ENCODE measurements at places on chromosomes 12 and 14. TPM values are rescaled to one million over a fixed set of nuclear protein-coding genes. Genes with fewer than 3 reads are reported as not detected.

Gene MAPK1IP1L
- 20.4 TPM for total RNA-seq

DNA sequence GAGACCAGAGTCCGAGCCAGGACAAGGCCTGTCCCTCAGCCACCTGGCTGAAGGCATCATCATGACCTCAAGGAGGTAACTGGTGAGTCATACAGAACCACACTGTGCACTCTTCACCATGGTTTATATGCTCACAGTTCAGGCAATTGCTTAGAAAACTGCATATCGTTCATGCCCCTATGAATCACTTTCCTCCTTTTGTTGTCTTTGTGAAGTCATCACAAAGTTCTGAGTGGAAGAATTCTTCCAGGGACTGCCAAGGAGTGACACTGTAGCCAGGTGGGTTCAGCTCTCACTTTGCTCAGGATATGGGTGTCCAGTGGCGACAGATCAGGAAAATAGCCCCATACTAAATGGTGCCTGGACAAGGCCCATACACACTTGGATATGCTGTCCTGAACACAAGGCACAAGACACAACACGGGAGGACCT lies 92.5 kb downstream of the DPF3 start:
- DNase-seq: peak; percentile 56

Gene PPP1R12A
- total RNA-seq: 93.8 TPM

- DNase-seq: no peak
Measured at GRCh38 chr12:1279050-1279449, 288.0 kb downstream of the ERC1 start.

DNA sequence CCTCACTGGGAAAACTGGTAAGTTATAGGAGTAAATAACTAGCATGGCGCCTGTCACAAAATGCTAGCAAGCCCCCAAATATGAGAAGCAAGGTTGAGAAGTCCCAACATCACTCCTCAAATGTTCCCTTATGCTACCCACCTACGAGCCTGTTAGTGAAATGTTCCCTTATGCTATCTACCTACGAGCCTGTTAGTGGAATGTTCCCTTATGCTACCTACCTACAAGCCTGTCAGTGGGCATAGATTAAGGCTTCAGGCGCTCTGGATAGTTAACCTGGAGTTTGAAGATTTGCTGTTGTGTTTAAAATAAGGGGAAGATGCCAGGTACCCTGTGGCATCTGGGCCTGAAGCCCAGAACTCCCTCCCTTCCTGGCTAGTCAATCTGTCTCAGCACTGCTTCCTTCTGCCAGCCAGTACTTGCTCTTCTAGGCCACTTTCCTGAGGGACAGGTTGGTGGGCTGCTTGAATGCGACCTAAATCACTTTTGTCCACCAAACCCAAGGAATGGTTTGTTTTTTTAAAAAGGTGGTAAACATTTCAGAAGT lies 67.1 kb upstream of the SINHCAF start:
- DNase-seq: no peak

Gene DEGS2
- not detected for total RNA-seq

DNA sequence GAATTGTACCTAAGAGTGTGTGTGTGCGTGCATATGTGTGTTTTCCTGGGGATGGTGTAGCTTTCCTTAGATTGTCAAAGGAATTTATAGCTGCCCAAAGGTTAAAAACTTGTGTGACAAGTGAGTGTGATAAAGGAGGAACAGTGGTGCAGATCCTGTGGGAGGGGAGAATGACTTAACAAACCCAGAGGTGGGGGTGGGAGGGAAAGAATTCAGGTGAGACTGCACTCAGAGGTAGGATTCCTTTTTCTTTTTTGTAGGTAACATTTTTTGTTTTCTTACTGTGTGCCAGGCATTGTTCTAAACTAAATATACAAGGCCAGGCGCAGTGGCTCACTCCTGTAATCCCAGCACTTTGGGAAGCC lies 45.3 kb upstream of the SINHCAF start:
- DNase-seq: no peak

Gene ULK1
- 2.9 TPM for total RNA-seq

Gene TAS2R42
- total RNA-seq: not detected

GRCh38 chr14:95256776-95257060 lies 63.0 kb downstream of the CLMN start:
- no peak for DNase-seq

DNA sequence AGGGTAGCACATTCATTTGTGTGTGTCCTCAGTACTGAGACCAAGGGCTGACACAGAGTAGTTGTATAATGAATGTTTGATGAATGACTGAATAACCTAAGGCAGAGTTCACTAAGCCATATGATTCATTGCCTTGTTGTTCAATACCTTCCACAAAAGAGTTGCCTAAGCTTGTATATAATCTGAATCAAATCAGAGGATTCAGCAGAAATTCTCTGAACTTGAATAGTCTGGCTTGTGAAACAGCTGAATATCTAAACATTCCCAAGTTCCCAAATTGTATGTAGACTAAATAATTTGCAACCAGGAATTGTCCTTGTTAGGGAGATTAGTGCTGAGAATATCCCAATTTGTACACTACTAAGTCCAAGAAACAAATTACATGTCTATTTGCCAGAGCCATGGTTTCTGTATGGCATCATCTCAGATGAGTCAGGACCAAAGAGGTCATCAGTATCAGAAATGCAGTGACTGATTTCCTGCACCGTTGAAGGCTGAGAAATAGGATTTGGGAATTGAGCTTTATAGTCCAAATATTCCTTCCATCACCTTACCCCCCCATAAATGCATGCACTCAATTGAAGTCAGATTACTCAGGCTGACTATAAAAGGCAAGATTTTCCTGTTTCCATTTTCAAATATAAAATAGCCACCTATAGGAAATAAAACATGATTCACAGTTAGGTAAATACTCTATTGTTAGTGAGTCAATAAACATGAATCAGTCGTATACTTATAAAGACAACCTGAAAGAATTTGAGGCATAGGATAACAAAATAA lies 168.7 kb downstream of the PHLDA1 start:
- peak; percentile 64 for DNase-seq

DNA sequence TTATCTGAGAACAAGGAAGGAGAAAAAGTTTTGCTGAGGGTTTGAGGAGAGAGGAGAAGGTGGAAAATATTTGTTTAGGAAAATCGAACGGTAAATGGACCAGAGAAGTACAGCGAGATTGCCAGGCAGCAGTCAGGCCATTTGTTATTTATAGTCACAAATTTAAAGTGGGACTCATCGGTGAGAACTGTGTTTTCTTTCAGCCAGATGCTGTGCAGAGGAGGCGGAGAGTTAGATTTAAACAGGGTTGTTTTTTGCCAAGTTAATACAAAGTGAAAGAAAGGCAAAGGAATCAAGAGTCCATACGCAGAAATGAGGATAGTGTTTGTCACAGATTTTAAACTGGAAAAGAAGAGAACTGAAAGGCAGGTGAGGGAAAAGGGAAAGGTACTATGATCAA lies 200.6 kb upstream of the CNOT2 start:
- no peak for DNase-seq

Gene RPGRIP1
- not detected for total RNA-seq

DNA sequence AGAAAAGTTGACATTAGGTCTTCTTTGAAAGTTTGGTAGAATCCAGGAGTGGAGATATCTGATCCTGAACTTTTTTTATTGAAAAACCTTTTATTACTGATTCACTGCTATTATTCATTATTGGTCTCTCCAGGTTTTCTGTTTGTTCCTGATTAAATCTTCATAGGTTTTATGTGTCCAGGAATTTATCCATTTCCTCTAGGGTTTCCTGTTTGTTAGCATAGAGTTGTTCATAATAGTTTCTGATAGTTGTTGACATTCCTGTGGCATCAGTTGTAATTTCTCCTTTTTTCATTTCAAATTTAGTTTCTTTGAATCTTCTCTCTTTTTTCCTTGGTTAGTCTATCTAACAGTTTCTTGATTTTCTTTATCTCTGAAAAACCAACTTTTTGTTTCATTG lies 370.3 kb downstream of the SLC6A15 start:
- no peak for DNase-seq

Gene SLC7A8
- not detected for total RNA-seq

DNA sequence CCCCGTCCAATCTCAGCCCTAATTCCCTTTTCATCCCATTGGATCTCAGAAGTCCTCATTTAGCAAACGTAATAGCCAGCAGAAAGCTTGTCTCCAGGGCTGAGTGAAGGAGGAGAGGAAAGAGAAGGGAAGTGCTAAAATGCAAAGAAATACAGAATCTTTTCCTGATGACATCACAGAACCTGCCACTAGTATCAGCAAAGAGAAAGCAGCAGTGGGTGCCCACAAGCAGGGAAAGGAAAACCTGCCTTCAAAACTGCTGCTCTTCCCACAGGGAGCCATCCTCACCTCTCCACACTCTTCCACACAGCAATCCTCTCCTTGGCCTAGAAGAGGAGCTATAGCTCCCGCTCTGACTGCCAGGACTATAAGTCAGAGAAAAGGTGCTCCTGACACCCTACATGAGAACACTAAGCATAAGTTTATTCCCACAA lies 11.3 kb downstream of the MED13L start:
- DNase-seq: no peak

Gene ALDH1L2
- total RNA-seq: 0.25 TPM

Gene GLT1D1
- total RNA-seq: not detected

- no peak for DNase-seq
Measured at GRCh38 chr12:10094646-10095395, 4.0 kb downstream of the CLEC1A start.

Gene KRT7
- 16.1 TPM for total RNA-seq

GRCh38 chr12:5195244-5195643 lies 151.6 kb downstream of the KCNA5 start:
- no peak for DNase-seq

Gene SLCO1B3
- not detected for total RNA-seq

DNA sequence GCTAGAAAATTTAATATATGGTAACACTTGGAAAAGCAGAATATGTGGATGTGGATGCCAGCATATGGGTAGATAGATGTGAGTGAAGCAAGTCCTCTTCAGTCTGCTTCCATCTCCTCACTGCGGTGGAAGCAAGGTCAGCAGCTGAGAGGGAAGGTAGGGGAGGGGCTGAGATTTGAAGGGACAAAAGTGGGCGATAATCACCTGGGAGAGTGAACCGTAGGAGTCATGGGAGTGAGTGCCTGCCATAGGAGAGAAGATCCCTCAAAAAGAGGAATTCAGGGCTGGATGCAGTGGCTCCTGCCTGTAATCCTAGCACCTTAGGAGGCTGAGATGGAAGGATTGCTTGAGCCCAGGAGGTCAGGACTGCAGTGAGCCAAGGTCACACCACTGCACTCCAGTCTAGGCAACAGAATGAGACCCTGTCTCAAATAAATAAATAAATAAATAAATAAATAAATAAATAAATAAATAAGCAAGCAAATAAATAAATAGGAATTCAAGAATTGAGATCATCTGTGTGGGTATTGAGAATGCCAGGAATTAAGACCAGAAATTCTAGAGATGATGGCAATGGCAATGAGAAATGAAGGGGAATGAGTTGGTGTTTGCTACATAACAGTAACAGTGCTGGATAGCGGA lies 123.4 kb downstream of the BICD1 start:
- DNase-seq: no peak

Gene KRT6C
- not detected for total RNA-seq

Gene WDR89
- total RNA-seq: 10.7 TPM

Gene TPI1
- total RNA-seq: 1,911 TPM

- DNase-seq: no peak
Measured at GRCh38 chr14:96698960-96699539, 98.1 kb upstream of the VRK1 start.

- DNase-seq: no peak
Measured at GRCh38 chr14:62658631-62659030, 386.6 kb downstream of the KCNH5 start.

DNA sequence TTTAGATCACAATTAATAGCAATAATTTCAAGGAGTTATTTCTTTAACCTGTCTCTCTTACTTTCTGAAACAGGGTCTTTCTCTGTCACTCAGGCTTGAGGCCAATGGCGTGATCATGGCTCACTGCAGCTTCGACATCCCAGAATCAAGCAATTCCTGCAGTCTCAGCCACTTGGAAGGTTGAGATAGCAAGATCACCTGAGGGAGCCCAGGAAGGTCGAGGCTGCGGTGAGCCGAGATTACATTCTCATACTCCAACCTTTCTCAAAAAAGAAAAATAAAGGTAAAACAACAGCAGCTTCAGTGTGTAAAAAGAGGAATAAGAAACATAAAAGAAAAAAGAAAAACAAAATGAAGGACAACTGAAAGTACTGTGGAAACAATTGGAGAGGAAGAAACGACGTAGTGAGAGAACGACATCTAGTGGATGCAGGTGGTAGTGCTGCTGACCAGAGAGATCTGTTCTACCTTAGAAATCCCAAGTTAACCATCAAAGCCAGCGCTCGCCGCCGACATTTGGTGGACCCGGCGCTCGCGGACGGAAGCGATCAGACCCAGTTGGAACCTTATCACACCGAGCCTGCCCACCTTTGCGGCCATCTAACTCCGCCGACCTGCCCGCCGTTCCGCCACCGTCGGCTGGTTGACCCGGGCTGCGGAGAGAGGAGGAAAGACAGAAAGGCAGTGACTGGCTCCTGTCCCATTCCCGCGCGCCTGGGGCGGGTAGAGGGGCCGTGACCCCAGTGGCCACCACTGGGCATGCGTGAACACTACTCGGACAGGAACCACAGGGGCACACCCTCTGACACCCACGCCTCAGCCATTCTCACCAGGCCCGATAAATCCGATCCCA lies 196.1 kb downstream of the ALG10 start:
- DNase-seq: peak; percentile 5

DNA sequence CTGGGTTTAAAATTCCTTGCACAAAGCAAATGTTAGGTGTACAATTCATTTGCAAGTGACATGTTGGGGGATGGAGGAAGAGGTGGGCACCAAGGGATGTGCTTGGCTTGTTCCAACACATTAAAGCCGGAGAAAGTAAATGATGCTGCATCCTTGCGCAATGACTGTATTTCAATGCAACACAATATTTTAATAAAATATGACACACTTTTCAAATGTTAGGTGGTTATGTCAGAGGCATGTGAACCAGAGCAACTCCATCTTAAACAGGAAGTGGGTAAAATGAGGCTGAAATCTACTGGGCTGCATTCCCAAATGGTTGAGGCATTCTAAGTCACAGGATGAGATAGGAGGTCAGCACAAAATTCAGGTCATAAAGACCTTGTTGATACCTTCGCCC lies 53.6 kb upstream of the ARHGAP5 start:
- no peak for DNase-seq

Gene STAC3
- total RNA-seq: not detected

DNA sequence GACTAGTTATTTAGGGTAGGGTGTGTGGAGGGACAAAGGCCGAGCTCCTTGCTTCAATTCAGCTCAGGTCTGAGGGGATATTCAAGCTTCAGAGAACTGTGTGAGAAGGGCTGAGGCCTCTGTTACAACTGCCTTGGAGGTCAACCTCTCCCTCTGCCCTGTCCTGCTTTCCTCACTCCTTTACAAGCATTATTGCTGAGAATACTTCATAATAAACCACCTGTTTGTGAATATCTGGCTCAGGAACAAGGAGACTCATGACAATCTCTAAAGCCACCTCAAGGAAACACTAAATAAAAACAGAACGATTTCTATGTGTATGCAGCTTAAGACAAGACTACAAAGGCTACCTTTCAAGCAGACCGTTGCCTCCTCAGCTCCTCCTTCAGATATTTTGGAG lies 21.7 kb downstream of the OTOGL start:
- DNase-seq: no peak

- DNase-seq: peak; percentile 7
Measured at GRCh38 chr14:44846232-44846824, 115.4 kb downstream of the KLHL28 start.

- DNase-seq: no peak
Measured at GRCh38 chr12:65817866-65818265, 6.4 kb upstream of the HMGA2 start.

GRCh38 chr14:63174760-63175191 lies 29.5 kb upstream of the RHOJ start:
- DNase-seq: no peak

Data from SJSA1 (cell line).